ENCODE measurements at places on chromosomes 5 and 9.

DNA sequence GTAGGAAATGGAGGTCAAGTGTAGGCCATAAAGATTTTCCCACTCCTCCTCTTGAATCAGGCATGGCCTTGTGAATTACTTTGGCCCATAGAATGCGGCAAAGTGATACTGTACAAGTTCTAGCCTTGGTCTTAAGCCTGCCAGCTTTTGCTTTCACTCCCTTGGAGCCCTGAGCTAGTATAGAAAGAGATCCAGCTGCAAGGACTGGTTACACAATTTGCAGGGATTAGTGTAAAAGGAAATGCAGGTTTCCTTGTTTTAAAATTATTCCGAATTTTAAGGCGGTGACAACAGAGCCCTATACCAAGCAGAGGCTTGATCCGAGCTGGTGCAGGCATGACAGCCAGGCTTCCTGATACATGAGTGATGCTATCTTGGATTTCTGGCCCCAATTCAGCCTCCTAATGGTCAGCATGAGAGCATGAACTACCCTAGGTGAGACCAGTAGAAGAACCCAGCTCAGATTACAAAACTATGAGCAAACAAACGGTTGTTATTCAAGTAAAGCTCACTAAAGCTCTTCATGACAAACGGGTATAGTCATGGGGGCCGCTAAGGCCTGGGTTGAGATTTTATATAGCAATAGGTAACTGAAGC, 257.9 kb downstream of the DOCK8 start:
- DNase-seq, result no peak
- H3K27me3 ChIP-seq, result no peaks in the 10 kb centered on the region
- peak overlapping the region; percentile 5 for H3K27ac ChIP-seq

DNA sequence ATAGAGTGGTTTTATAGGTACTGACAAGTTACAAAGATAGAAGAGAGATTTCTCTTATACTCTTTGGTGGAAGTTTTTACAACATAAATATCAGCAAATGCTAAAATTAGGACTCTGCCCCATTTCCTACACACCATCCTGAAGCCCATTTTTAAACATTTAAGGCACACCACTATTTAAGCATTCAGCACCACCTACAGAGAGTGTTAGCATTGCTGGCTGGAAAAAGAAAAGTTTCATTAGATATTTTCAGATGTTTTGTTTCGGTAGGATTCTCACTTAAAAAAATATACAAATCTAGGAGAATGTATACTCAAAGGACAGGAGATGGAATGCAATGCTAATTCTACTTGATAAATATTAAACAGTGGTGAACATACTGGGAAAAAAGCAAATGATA, 192.9 kb upstream of the HAPLN1 start:
- H3K27ac ChIP-seq, result no peak overlapping the region
- no peaks in the 10 kb centered on the region for H3K36me3 ChIP-seq
- no peak overlapping the region for H3K4me3 ChIP-seq

DNA sequence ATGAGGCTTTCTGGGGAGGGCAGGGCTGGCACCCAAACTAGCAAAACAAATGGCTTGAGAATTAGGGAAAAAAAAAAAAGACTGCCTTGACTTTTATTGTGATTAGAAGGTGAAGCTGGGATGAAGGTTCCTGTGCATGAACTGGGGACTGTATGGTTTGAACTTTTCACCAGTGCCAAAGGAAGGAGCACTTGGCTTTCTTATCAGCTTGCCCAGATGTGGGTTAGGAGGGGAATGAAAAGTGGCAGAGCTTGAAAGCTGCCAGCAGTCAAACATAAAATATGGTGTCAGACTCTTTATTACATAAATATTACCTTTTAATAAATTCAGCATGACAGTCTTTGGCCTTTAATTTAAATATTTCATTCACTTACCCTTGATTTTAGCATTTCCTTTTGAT, 182.5 kb downstream of the PSAT1 start:
- no peak for DNase-seq
- no peaks in the 10 kb centered on the region for H3K27me3 ChIP-seq
- no peaks in the 10 kb centered on the region for H3K4me1 ChIP-seq
- no peaks in the 10 kb centered on the region for H3K36me3 ChIP-seq
- no peak overlapping the region for H3K4me3 ChIP-seq

DNA sequence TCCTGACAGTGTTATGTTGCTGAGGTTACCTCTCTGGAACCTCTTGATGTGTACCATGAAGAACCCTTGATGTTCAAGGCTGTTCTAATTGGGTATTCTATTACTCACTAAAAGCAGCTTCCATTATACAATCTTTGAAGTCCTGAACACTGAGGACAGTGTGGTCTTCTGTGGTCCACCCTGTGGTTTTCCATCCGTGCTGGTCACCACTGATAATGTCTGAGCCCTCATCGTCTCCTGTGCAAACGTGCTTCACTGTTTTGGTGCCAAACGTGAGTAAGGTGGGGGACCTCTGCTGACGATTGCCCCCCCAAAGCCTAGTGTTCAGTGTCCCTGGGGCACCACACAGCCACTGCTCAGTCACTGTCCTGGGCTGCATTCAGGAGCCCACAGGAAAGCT, 259.7 kb upstream of the ANKRD55 start:
- H3K4me3 ChIP-seq, result no peak overlapping the region
- H3K27me3 ChIP-seq, result no peaks in the 10 kb centered on the region

DNA sequence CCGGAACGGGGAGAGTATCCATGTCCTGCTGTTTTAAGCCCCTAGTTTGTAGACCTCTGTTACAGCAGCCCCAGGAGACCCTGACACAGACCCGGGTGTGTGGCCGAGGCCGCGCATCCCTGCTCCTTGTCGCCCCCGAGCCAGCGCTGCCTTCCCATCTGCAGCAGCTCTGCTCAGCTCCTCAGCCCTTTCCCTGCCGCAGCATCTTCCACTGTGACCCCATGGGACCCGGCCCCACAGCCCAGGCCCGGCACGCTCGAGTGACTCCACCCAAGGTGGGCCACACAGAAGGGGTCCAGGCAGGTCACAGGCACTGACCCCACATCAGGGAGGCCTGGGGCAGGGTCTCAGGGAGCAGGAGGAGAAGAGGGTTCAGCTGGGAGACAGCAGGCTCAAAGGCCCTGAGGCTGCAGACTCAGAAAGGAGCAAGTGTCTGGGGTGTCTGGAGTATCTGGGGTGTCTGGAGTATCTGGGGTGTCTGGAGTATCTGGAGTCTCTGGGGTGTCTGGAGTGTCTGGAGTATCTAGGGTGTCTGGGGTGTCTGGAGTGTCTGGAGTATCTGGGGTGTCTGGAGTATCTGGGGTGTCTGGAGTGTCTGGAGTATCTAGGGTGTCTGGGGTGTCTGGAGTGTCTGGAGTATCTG, 31.2 kb downstream of the LHX3 start:
- no peak overlapping the region for H3K4me3 ChIP-seq
- DNase-seq, result no peak
- H3K27ac ChIP-seq, result no peak overlapping the region
- H3K27me3 ChIP-seq, result no peaks in the 10 kb centered on the region

DNA sequence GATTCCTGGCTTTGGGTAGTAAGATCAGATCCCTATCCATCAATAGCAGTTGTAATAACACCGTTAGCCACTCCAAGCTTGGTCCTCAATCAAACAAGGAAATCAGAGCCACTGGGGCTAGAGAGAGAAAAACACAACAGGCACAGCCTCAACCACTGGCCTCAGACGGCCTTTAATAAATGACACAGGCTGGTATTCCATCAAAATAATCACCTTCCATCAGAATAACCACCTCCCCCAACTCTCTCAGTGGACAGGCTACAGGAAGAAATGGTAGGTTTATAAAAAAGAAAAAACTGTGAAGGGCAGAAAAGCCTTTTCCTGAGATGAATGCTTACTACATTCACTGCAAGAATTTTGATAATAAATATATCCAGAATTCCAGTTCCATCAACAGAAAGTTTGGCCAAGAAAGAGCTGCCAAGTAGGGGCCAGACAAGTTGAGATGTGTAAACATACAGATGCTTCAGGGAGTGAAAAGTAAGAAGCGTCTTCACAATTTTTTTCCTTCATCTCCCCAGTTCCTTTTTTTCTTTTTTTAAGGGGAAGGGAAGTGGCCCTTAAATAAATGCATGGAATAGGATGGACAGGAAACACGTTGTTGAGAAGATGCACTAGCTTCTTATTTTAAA, 5.5 kb downstream of the FOXD1 start:
- no peak overlapping the region for H3K4me3 ChIP-seq
- no peaks in the 10 kb centered on the region for H3K36me3 ChIP-seq
- peaks cover 5% of the 10 kb centered on the region for H3K4me1 ChIP-seq
- no peak overlapping the region for H3K27ac ChIP-seq
- peaks cover 80% of the 10 kb centered on the region for H3K27me3 ChIP-seq

- H3K4me3 ChIP-seq, result no peak overlapping the region
- H3K4me1 ChIP-seq, result no peaks in the 10 kb centered on the region
- H3K27ac ChIP-seq, result no peak overlapping the region
- DNase-seq, result no peak
- peaks cover 8% of the 10 kb centered on the region for H3K27me3 ChIP-seq
These were observed 48.9 kb downstream of the BOD1 start for GRCh38 chr5:173567548-173567947.

- no peak for DNase-seq
- H3K4me3 ChIP-seq, result no peak overlapping the region
- H3K27ac ChIP-seq, result no peak overlapping the region
- no peaks in the 10 kb centered on the region for H3K27me3 ChIP-seq
- H3K36me3 ChIP-seq, result no peaks in the 10 kb centered on the region
These were observed 734.5 kb upstream of the NUDT12 start for GRCh38 chr5:104297076-104297475.

DNA sequence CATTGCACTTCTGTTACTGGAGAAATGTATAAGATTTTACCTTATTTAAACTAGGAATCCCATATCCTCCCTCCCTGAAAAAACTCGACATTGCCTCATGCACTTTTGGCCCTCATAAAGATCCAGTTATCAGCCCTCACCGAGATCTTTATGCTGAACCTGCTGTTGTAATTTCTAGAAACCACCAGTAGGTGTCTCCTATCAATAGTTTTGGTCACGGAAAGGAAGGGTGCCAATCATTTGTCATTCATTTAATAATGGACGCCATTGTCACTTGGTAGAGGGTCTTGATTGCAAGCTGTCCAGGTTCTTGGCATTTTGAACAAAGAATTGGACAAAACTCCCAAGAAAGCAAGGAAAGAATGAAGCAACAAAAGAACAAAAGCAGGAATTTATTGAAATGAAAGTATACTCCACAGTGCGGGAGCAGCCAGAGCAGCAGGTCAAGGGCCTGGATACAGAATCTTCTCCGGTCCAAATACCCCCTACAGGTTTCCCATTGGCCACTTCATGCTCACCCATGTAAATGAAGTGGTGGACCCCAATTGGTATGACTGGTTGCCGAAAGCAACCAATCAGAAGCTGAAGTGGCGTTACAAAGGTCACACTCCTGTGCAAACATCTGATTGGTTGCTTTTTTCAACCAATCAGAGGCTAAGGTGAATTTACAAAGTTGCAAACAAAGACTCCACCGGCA, 524.3 kb downstream of the PSAT1 start:
- no peaks in the 10 kb centered on the region for H3K27me3 ChIP-seq
- DNase-seq, result peak; percentile 10
- H3K27ac ChIP-seq, result no peak overlapping the region
- H3K4me3 ChIP-seq, result no peak overlapping the region
- no peaks in the 10 kb centered on the region for H3K36me3 ChIP-seq

DNA sequence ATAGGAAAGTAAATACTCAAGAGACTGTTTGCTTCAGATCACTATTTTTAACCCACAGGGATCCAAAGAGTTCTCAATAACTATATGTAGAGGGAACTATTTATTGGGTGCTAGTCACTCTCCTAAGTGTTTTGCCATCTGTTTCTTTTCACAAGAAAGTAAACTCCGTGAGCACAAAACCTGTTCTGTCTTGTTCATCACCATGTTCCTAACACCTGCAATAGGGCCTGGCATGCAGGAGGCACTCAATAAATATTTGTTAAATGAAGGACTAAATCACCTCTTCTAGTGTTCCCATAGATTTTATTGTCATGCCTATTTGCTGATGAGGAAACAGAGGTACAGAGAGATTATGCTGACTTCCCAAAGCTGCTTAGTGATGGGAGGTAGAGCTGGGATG, 118.2 kb downstream of the VCAN start:
- no peaks in the 10 kb centered on the region for H3K4me1 ChIP-seq
- no peak for DNase-seq
- H3K27ac ChIP-seq, result no peak overlapping the region

- H3K4me3 ChIP-seq, result no peak overlapping the region
- H3K4me1 ChIP-seq, result peaks cover 4% of the 10 kb centered on the region
- peaks cover 3% of the 10 kb centered on the region for H3K36me3 ChIP-seq
These were observed 160.9 kb downstream of the GIN1 start for GRCh38 chr5:102959055-102959454.

- H3K4me3 ChIP-seq, result no peak overlapping the region
- H3K36me3 ChIP-seq, result no peaks in the 10 kb centered on the region
- peaks cover 10% of the 10 kb centered on the region for H3K27me3 ChIP-seq
- no peak overlapping the region for H3K27ac ChIP-seq
- H3K4me1 ChIP-seq, result no peaks in the 10 kb centered on the region
These were observed 43.3 kb upstream of the ALDH1A1 start for GRCh38 chr9:72996114-72996513.

GRCh38 chr5:125549322-125549911, 803.0 kb upstream of the ZNF608 start:
- H3K27me3 ChIP-seq, result no peaks in the 10 kb centered on the region
- no peak for DNase-seq
- no peaks in the 10 kb centered on the region for H3K4me1 ChIP-seq
- H3K4me3 ChIP-seq, result no peak overlapping the region
- no peaks in the 10 kb centered on the region for H3K36me3 ChIP-seq

DNA sequence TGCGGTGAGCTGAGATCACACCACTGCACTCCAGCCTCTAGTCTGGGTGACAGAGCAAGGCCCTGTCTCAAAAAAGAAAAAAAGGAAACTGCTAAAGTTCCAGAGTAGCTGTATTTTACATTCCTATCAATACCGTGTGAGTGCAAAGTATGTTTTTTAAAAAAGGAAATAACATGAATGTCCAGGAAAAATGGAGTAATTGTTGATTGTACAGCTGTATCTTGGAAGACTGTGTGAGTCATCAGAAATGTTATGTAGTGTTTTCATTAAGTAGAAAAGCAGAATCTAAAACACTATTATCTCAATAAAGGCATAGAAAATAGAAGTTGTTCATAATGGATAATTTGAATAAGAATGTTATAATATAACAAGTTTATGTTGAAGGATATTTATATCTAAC, 53.9 kb downstream of the ZCCHC7 start:
- H3K4me3 ChIP-seq, result no peak overlapping the region
- no peak overlapping the region for H3K27ac ChIP-seq
- H3K27me3 ChIP-seq, result no peaks in the 10 kb centered on the region
- peaks cover 8% of the 10 kb centered on the region for H3K4me1 ChIP-seq

GRCh38 chr5:143767162-143767561, 44.8 kb upstream of the HMHB1 start:
- DNase-seq, result no peak
- no peak overlapping the region for H3K4me3 ChIP-seq
- no peaks in the 10 kb centered on the region for H3K4me1 ChIP-seq
- peaks cover 15% of the 10 kb centered on the region for H3K27me3 ChIP-seq
- H3K36me3 ChIP-seq, result no peaks in the 10 kb centered on the region

- H3K4me1 ChIP-seq, result peaks cover 7% of the 10 kb centered on the region
- no peak overlapping the region for H3K4me3 ChIP-seq
- H3K27ac ChIP-seq, result no peak overlapping the region
- peaks cover 2% of the 10 kb centered on the region for H3K36me3 ChIP-seq
- DNase-seq, result no peak
These were observed 6.3 kb downstream of the DOLK start for GRCh38 chr9:128940946-128941755.

GRCh38 chr5:164335837-164336236, 830.4 kb downstream of the MAT2B start:
- no peaks in the 10 kb centered on the region for H3K36me3 ChIP-seq
- H3K27ac ChIP-seq, result no peak overlapping the region
- H3K27me3 ChIP-seq, result no peaks in the 10 kb centered on the region
- H3K4me3 ChIP-seq, result no peak overlapping the region
- DNase-seq, result no peak

All from activated CD4-positive, alpha-beta T cell treated with anti-CD3 and anti-CD28 coated beads, Interleukin-2, amount 10 ng/mL, durations not matched to agents 7 days and 5 days (primary cell).